ENCODE measurements at places on chromosomes 13 and 19. TPM values are rescaled to one million over a fixed set of nuclear protein-coding genes. Genes with fewer than 3 reads are reported as not detected.

Gene GIPC3
- polyA plus RNA-seq = not detected

Gene FUT1
- polyA plus RNA-seq = not detected

Gene SLC6A16
- polyA plus RNA-seq = 0.81 TPM

Gene IL17D
- polyA plus RNA-seq = 0.17 TPM

Gene C19orf73
- polyA plus RNA-seq = 1.7 TPM

Gene TUBA3C
- polyA plus RNA-seq = not detected

Gene C1QTNF9B
- polyA plus RNA-seq = not detected

Gene CYP4F12
- polyA plus RNA-seq = not detected

Gene ATXN8OS
- not detected for polyA plus RNA-seq

Gene PEAK3
- 0.32 TPM for polyA plus RNA-seq

Gene NLRP9
- polyA plus RNA-seq = not detected

Gene CCDC8
- not detected for polyA plus RNA-seq

Gene SETDB2
- 23.0 TPM for polyA plus RNA-seq

Gene PSG3
- not detected for polyA plus RNA-seq

Gene SCEL
- not detected for polyA plus RNA-seq

Gene FAM83E
- not detected for polyA plus RNA-seq

Gene SCGB2B2
- not detected for polyA plus RNA-seq

Gene RASAL3
- polyA plus RNA-seq = 64.3 TPM

Gene RPS19
- polyA plus RNA-seq = 5,716 TPM

Gene TEKTIP1
- 0.44 TPM for polyA plus RNA-seq

Gene TPRX1
- not detected for polyA plus RNA-seq

Gene KLK2
- not detected for polyA plus RNA-seq

Gene RGL3
- polyA plus RNA-seq = not detected

Gene URAD
- not detected for polyA plus RNA-seq

Gene IGFL1
- not detected for polyA plus RNA-seq

Gene LRRC63
- polyA plus RNA-seq = 0.12 TPM

Gene ZNF177
- 0.64 TPM for polyA plus RNA-seq

Gene THSD1
- polyA plus RNA-seq = not detected

Gene NTN5
- 0.21 TPM for polyA plus RNA-seq

Gene F2RL3
- polyA plus RNA-seq = not detected

Gene CEACAM4
- polyA plus RNA-seq = 50.2 TPM

Gene MAB21L1
- not detected for polyA plus RNA-seq

Gene ZNF627
- 10.6 TPM for polyA plus RNA-seq

Gene CCNE1
- polyA plus RNA-seq = 3.6 TPM

Gene ZNF835
- polyA plus RNA-seq = 0.60 TPM

Gene CYP2A7
- not detected for polyA plus RNA-seq

Gene SPC24
- 0.75 TPM for polyA plus RNA-seq

Gene F10
- not detected for polyA plus RNA-seq

Gene LILRA1
- not detected for polyA plus RNA-seq

Gene KCNN4
- 16.7 TPM for polyA plus RNA-seq

Gene VSTM2B
- polyA plus RNA-seq = not detected

Gene PDE4C
- not detected for polyA plus RNA-seq

Gene RUVBL2
- 51.4 TPM for polyA plus RNA-seq

Gene CALR3
- polyA plus RNA-seq = not detected

Gene ACER1
- polyA plus RNA-seq = 0.57 TPM

Gene BEST2
- not detected for polyA plus RNA-seq

Gene APOC4
- polyA plus RNA-seq = not detected

Gene ZNF536
- 0.41 TPM for polyA plus RNA-seq

Gene ZNF653
- polyA plus RNA-seq = 2.8 TPM

Gene UHRF1
- polyA plus RNA-seq = 1.1 TPM

Gene RNF113B
- not detected for polyA plus RNA-seq

Gene ZNF583
- 15.8 TPM for polyA plus RNA-seq

Gene PODNL1
- polyA plus RNA-seq = not detected

Gene GZMM
- polyA plus RNA-seq = 96.3 TPM

Gene VSTM1
- not detected for polyA plus RNA-seq

Gene CYP2A6
- not detected for polyA plus RNA-seq

Measured in CD4-positive, CD25-positive, alpha-beta regulatory T cell (primary cell).